ENCODE measurements at places on chromosomes 3 and 15.

DNA sequence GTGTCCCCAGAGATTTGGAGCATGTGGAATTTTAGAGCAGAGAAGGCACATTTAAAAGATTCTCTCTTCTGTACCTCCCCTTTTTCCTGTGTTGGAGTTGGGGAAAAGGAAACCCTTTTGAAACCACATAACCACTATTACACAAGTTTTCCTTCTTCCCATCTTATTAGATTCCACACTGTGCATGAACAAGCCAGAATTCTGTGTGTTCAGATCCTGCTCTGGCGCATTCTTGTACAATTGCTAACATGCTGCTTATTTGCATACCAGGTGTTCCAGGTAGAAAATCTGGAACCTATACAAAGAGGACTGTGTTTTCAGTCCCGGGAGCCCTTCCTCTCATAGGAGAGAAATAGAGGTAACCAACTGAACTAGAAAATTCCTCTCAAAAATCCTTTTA, 2.6 kb upstream of the CIB2 start:
- no peak for DNase-seq

- DNase-seq, result no peak
Measured at GRCh38 chr3:53813876-53814275, 32.3 kb downstream of the CHDH start.

DNA sequence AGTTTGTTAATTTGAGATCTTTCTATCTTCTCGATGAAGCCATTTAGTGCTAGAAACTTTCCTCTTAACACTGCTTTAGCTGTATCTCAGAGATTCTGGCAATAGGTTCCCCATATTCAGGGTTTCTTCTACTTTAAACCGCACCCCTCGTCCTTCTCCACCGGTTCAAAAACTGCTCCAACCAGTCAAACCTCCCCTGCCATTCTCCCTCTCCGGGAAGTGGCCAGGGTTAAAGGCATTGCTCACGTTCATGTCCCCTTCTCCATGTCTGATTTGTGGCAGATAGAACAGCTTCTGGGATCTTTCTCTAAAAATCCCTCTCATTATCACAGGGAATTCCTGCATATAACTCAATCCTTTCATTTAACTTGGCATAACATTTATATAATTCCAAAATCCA, 14.4 kb downstream of the ALDH1L1 start:
- DNase-seq, result no peak

DNA sequence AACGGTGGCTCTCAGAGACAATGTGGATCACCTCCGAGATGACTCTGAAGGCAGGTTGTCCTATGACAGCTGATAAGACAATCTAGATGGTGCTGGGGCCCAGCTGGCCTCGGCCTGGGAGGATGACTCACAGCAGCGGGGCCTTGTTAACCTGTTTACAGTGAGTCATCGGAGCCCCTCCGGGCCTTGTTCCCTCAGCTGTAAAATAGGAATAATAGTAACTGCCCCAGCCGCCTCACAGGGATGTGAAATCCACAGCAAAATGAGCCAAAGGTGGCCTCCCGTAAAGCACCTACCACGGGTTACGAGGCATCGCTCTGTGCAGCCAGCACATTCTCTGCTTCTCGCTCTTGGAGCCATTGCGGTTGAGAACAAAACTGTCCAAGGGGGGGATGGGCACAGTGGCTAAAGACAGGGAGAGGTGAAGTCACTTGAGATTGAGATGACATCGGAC, 88.6 kb upstream of the RASGRF1 start:
- no peak for DNase-seq

- DNase-seq, result peak; percentile 74
Measured at GRCh38 chr3:160003520-160004128, 15.0 kb downstream of the IL12A start.

DNA sequence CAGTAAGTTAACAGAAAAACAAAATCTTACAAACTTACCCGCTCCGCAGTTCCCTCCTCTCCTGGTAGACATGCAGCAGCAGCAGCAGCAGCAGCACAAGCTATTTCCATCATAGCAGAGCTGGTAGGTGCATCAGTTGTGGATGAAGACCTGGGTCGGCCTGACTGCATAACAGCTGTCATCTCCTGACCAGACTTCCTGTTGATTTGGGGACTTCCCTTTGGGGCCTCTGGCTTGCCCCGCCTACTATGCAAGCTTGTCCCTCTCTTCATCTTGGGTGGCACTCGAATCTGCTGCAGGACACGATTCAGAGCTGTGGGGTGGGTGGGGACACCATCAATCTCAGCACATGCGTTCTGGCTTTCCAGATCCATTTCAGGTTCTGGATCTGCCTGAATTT, 65.7 kb downstream of the TMCC1 start:
- no peak for DNase-seq

- DNase-seq, result no peak
Measured at GRCh38 chr3:4996223-4996765, 17.1 kb downstream of the BHLHE40 start.

DNA sequence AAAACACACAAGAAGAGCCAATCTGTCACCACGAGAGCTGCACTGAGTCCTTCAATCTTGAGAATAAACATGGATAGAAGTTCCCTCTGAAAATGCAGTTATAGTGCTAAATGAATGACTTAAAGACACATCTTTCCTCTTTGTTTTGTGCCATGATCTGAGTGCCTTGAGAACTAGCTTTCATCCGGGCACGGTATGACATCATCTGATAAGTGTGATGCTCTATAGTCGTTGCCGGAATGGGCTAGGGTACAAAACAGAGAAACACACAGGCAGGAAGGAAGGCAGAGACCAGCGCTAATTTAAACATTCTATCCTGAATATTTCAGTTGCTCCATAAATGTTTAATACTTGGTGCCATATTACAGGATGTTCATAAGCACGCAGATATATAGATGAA, 146.5 kb downstream of the TNIK start:
- DNase-seq, result no peak

GRCh38 chr15:89475661-89476060, 20.7 kb downstream of the RHCG start:
- DNase-seq, result no peak

DNA sequence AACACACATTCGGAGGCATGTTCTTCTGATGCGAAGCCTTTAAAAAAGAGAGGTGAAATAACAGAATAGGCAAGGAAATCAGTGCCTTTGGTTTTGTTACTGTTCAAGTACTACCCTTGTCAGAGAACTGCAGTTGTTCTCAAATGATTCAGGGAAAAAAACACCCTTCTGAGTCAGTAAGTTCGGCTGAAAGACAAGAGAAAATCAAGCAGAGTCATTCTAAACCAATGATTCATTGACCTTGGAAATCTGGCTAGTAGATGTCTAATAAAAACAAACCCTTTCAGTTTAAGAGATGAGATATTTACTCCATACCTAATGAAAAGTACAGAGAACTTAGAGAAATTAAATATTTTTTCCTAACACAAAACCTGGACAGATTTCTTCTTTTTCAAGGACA, 72.7 kb upstream of the ABI3BP start:
- no peak for DNase-seq

- DNase-seq, result no peak
Measured at GRCh38 chr15:80416702-80417101, 12.5 kb downstream of the ARNT2 start.

DNA sequence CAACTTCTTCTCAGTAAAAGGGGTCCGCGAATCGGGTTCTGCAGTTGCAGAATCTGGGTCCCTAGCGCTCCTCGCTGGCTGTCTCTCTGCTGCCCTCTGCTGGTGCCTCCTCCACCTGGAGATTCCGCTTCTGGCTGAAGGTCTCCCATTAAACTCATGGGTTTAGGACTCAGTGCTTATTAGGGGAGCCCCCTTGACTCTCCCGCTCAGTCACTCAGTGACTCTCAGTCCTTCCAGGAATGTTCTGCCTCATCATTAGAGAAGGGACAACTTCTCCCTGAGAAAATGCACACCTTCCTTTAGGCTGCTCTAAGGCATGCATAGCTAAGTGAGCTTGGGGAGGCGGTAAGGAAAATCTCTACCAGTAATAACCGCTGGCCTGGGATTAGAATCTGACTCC, 7.1 kb downstream of the CPN2 start:
- peak; percentile 84 for DNase-seq

DNA sequence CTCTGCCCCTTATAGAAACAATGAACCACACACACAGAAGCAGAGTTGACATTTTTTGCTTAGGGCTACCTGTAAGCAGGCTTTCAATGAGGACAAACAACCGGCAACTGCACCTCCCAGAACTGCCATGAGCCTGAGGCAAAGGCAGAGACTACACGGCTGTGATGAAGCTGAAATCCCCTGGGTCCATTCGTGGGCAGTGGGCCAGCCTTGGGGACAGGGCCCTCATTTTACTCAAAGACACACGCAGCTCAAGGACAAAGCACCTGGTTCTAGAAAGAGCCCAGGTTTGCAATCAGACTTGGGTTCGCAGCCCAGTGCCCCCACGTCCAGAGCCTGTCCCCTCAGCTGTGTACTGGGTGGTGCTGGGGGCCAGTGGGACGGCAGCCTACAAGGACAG, 17.9 kb downstream of the FAM174B start:
- no peak for DNase-seq

DNA sequence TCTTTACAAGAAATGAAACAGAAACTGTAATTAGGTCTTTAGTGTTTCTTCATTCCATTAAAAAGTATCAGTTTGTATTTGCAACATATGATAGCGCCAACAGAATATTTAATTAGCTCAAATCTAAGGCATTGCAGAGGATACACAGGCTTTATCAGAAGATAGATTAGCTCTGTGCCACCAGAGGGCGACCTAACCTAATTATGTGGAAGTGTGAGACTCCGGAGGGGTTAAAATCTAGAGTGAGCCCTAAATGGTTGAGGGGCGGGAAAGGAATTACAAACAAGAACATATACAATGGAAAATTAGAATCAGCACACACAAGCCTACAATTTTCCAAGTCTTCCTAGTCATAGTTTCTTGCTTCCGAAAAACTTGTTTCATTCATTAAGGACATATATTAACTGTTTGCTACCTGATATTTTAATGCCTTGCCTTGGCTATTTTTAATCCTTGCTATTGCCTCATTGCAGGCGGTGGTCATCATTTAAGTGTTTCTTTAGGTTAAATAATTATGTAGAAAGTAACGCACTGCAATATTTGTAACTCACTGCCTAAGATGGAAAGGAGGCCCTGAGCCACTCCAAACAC, 18.0 kb upstream of the RYR3 start:
- DNase-seq, result peak; percentile 72

DNA sequence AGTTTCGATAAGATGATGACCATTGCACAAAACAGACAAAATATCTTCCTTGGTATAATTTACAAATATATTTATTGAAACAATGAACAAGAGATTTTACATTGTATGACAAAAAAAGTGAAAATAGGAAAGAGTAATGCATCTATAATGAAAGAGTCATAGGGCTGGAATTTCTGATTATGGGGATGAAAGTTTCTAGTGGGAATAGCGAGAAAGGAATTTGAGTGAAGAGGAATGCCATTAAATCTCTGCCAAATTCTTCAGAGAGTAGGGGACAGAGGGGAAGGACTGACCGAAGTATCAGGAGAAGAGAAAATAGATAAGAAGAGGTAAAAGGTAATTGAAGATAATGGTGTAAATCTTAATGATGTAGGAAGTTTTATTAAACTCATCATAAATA, 125.4 kb downstream of the VGLL3 start:
- DNase-seq, result no peak

- DNase-seq, result no peak
Measured at GRCh38 chr3:112813016-112813415, 33.6 kb downstream of the CD200R1L start.

GRCh38 chr3:67678665-67679064, 24.3 kb upstream of the SUCLG2 start:
- DNase-seq, result no peak

DNA sequence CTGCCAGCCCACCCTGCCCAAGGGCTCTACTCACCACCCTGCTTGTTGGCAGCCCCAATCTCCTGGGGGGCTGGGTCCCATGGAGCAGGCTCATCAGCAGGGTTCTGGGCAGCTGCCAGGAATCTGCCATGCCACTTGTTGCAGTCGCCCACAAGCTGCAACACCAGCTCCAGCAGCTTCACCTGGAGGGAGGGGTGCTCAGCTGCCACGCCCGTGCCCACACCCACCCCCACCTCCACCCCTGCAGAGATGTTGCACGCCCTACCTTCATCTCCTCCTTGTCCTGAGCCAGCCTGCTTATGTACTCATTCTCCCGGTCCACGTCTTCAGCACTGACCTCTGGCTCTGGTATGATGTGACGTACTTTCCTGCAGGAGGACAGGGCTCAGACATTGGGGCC, 77.9 kb upstream of the C2CD4B start:
- DNase-seq, result no peak

DNA sequence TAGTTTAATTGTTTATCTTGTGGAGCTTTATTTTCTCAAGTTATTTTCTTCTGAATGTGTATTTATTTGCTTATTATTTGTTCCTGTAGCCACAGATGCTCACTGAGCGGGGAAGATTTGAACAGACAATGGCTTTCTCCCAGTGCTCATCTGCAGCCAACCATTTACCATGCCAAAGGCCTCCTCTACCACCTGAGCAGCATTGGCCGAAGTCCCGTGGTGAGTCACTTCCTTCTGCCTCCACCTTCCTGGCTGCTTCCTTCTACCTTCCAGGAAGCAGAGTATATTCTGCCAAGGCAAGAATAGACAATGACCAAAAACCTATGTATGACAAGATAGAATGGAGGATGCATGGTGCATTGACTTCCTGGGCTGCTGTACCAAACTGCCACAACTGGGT, 443.1 kb downstream of the AGBL1 start:
- DNase-seq, result no peak

DNA sequence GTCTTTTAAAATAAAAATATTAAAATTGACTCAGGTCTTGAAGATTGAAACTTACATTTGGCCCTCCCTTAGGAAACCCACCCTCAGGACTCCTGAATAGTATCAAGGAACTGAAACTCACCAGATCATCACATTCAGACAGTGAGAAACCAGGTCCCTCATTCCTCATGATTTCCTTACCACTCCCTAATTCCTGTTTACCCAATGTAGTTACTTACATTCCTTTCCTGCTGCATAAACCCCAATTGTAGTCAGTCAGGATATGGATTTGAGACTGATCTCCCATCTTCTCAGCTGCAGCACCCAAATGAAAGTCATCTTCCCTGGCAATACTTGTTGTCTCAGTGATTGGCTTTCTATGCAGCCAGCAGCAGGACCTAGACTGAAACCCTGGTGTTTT, 8.6 kb downstream of the ATP13A4 start:
- DNase-seq, result no peak

- no peak for DNase-seq
Measured at GRCh38 chr15:93820566-93820965, 410.8 kb upstream of the MCTP2 start.

- DNase-seq, result no peak
Measured at GRCh38 chr3:127050733-127051132, 67.8 kb downstream of the PLXNA1 start.

DNA sequence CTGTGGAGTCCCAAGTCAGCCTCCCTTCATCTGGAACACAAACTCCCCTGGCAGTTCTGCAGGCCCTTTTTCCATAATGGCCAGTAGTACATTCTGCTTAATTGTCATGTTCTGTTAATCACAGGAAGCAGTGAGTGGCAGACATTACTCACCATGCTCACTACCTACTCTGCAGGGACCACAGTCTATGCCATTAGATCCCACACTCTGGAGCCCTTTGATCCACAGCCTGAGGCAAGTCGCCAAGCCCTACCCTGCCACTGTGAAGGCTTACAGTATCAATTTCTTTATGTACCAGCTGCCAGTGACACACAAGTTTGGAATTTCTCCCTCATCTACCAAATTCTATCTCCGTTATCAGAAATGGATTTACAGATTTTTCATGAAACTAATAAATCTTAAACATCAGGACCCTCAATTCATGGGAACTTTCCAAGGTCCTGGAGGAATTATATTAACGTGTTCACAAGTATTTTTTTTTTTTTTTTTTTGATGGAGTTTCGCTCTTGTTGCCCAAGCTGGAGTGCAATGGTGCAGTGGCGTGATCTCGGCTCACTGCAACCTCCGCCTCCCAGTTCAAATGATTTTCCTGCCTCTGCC, 20.6 kb upstream of the WWTR1 start:
- no peak for DNase-seq

GRCh38 chr3:55826731-55827496, 339.8 kb upstream of the WNT5A start:
- no peak for DNase-seq

All from endothelial cell (in vitro differentiated cells).